ENCODE measurements at places on chromosomes 3 and 15.

- DNase-seq: no peak
Observed at GRCh38 chr15:33587773-33588172, 277.0 kb downstream of the RYR3 start.

- DNase-seq: no peak
Observed at GRCh38 chr15:73647259-73648013, 14.2 kb upstream of the NPTN start.

GRCh38 chr3:112456147-112456546, 43.1 kb downstream of the BTLA start:
- DNase-seq: no peak

DNA sequence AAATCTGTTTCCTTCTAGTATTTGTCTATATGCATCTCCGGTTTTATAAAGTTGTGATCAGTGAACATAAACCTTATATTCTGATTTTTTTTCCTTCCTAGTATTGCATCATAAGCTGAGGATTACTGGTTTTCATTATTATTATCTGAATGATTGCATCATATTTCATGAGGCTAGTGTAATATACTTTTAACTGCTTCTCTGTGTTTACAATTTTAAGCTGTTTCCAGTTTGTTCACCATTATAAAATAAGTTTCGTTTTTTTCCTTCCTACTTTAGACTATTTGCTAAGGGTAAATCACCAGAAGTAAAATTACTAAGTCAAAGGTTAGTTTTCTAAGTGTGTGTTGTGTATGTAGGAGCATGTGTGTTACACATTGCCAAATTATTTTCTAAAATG, 20.2 kb downstream of the SEMA6D start:
- no peak for DNase-seq

GRCh38 chr15:90994059-90994416, 297 bp downstream of the PRC1 start:
- no peak for DNase-seq

DNA sequence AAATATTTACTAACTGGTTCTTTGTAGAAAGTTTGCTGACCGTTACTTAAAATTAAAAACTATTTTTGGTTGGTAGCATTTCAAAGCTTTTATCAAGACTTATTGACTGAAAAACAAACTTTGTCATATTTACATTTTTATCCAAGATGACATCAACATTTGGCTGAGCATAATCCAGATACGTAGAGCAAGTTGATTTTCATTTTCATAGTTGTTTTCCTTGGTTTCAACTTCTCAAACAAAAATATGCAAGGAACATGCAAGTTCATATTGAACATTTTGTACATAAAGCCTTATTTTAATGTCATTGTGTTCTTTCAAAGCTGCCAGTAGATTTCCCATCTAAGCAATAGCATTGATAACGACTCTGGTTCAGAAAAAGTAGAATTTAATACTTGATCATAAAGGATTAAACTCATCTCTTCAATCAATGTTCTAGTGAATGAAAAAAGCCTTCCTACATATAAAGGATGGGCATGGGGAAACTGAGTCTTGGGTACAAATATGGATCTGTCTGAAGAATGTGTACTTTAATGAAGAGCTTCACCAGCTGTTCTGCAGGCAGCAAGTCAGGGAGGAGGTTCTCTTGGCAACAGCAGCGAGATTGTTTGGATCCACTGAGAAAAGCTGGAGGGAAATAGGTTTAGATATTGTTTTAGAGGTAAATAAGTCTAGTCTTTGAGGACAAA, 5.6 kb downstream of the RAB8B start:
- DNase-seq: no peak

GRCh38 chr3:55487381-55488241, 505 bp upstream of the WNT5A start:
- DNase-seq: peak; percentile 42

GRCh38 chr3:168168743-168169142, 73.0 kb upstream of the GOLIM4 start:
- no peak for DNase-seq

DNA sequence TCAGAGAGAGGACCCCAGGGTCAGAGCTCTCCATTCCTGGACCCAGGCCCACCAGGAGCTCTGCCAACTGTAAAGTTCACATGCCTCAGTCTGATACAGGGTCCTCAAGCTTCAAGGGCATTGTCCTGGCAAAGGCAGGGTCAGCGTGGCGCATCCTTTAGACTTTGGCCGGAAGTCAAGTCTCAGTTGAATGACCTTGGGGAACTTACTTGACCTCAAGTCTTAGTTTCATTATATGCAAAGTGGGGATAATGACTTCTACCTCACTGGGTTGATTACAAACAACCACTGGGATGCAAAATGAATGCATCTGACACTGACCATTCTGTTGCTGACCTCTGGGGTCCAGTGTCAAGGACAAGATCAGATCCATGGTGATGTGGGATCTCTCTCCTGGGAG, 70.6 kb upstream of the CTSH start:
- no peak for DNase-seq

GRCh38 chr3:194395778-194396538, 3.1 kb downstream of the GP5 start:
- DNase-seq: peak; percentile 78

DNA sequence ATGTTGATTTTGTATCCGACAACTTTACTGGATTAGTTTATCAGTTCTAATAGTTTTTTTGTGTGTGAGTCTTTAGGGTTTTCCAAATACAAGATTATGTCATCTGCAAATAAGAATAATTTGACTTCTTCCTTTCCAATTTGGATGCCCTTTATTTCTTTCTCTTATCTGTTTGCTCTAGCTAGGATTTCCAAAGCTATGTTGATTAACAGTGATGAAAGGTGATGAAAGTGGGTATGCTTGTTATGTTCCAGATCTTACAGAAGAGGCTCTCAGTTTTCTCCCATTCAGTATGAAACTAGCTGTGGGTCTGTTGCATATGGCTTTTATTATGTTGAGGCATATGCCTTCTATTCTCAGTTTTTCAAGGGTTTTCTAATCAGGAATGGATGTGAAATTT, 56.4 kb upstream of the CHRNB4 start:
- DNase-seq: no peak

GRCh38 chr3:134279466-134279865, 28.8 kb upstream of the RYK start:
- DNase-seq: no peak

- no peak for DNase-seq
Observed at GRCh38 chr3:89419647-89420241, 312.3 kb downstream of the EPHA3 start.
